AG08395 (cell line): ENCODE measurements at places on chromosomes 1 and 21.

DNA sequence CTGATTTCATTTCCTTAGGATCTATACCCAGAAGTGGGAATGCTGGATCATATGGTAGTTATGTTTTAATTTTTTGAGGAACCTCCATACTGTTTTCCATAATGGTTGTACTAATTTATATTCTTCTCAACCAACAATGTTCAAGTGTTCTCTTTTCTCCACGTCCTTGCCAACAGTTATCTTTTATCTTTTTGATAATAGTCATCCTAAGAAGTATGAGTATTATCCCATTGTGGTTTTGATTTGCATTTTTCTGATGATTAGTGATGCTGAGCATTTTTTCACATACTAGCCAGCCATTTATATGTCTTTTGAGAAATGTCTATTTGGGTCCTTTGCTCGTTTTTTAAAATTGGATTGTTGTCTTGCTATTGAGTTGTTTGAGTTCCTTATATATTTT lies 38.5 kb downstream of the ABCD3 start:
- no peak for DNase-seq

- DNase-seq = no peak
Measured at GRCh38 chr1:81192647-81193642, 607.8 kb upstream of the ADGRL2 start.

GRCh38 chr1:45716700-45717099 lies 28.7 kb downstream of the TMEM69 start:
- no peak for DNase-seq

GRCh38 chr1:173997791-173998190 lies 24.4 kb downstream of the RC3H1 start:
- peak; percentile 33 for DNase-seq

GRCh38 chr1:20078171-20078651 lies 8.2 kb downstream of the PLA2G5 start:
- DNase-seq = no peak

DNA sequence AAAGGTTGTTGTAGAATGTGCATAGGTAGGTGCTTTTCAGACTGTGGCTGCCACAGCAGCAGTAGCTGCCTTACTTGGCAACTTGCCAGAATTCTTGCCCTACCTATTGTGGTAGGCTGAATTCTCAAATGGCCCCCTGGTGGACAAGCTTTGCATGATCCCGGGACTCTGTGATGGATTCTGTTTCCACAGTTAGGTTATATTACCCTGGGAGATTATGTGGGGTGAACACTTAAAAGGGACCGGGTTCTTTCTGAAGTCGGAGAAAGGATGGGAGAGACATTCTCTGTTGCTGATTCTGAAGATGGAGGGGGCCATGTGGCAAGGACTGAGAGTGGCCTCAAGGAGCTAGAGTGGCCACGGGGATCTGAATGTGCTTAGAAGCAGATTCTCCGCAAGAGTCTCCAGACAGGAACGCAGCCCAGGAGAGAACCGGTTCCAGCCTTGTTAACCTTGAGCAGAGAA lies 32.1 kb upstream of the KCNE1 start:
- DNase-seq = peak; percentile 49

DNA sequence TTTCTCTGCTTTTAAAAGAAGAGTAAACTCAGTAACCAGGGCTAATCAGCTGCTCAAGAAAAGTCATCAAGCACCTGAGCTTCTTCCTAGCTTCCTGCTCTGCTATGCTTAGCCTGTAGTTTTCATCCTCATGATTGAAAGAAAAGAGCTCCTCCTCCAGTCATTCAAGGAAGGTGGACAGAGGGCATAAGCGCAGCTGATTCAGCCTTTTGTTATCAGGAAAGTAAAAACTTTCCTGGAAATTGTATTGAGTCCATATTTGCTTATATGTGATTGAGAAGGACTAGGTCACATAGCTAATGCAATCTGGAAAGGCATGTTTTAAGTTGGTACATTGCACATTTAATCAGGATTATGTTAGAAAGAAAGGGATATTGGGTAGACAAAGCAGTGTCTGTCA lies 8.5 kb upstream of the BACH1 start:
- DNase-seq = no peak

GRCh38 chr1:93758842-93759515 lies 77.3 kb upstream of the BCAR3 start:
- no peak for DNase-seq

DNA sequence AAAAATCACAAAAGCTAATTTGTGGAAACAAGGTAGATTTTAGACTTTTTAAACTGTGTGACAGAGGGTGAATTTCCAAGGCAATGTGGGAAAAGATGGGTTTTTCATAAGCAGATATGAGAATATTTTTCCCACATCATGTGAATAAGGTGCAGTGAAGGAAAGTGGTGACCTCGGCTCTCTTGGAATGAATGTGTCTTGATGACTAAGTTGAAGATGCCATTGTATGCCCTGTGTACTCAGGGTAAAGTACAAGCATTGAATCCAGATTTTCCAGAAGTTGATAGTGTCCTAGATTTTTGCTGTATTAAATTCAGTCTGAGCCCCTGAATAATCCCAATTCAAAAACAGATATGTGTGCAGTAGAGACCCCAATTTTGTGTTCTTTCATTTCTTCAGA lies 442.6 kb upstream of the ADGRL2 start:
- no peak for DNase-seq

GRCh38 chr1:220250681-220251080 lies 21.6 kb downstream of the RAB3GAP2 start:
- DNase-seq = no peak
